ENCODE measurements at places on chromosomes 1 and 21.

DNA sequence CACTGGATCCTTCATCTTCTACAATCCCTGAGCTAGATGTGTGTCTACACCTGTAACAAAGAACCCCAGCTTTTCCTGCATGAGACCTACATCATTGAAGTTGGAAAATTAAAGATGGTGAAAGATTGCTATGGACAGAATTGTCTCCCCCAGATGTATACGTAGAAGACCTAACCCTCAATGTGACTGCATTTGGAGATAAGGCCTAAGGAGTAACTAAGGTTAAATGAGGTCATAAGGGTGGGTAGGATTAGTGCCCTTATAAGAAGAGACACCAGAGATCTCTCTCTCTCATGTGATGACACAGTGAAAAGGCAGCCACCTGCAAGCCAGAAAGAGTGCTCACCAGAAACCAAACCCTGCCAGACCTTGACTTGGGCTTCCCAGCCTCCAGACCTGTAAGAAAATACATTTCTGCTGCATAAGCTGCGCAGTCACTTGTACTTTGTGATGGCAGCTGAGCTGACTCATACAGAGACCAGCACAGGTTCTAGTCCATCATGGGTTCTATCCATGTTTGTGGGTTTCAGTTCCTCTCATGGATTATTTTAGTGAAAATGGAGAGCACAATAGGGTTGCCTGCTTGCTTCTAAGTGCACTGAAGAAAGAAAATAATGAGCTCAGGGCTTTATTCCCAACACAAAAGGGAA lies 180.8 kb downstream of the TPR start:
- no peak for DNase-seq

GRCh38 chr21:10539956-10540355 lies 18.6 kb downstream of the TPTE start:
- DNase-seq: no peak

- no peak for DNase-seq
Observed at GRCh38 chr21:21230672-21231071, 232.5 kb downstream of the NCAM2 start.

DNA sequence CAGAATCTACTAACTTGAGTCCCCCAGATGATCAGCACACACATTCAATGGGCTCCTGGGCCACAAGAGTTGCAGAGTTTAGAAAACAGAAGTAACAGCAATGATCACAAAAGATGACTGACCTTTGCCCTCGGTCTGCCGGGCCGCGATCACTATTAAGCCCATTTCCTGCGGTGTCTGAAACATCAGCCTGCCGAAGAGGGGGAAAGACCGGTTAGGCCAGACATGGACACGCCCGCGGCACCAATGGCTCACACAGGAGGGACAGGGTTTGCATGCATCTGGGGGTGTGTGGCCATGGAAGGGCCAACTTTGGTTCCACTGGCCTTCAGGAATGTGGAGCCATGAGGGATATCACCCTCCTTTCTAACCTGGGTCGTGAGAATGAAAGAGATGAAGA lies 68.2 kb downstream of the SIM2 start:
- DNase-seq: no peak

GRCh38 chr1:166884040-166884642 lies 8.1 kb upstream of the TADA1 start:
- DNase-seq: peak; percentile 9

- DNase-seq: no peak
Observed at GRCh38 chr1:9827558-9828185, 3.9 kb upstream of the CLSTN1 start.
